Astrocyte of the cerebellum (primary cell): ENCODE measurements at places on chromosomes 13 and 19.

- DNase-seq = no peak
Measured at GRCh38 chr19:49793561-49793840, 19.6 kb downstream of the FUZ start.

GRCh38 chr19:18085702-18086457 lies 854 bp downstream of the IL12RB1 start:
- no peak for DNase-seq

- DNase-seq = no peak
Measured at GRCh38 chr13:50539791-50540530, 303.5 kb downstream of the DLEU7 start.

- DNase-seq = no peak
Measured at GRCh38 chr19:47820410-47820809, 1.3 kb upstream of the CRX start.

DNA sequence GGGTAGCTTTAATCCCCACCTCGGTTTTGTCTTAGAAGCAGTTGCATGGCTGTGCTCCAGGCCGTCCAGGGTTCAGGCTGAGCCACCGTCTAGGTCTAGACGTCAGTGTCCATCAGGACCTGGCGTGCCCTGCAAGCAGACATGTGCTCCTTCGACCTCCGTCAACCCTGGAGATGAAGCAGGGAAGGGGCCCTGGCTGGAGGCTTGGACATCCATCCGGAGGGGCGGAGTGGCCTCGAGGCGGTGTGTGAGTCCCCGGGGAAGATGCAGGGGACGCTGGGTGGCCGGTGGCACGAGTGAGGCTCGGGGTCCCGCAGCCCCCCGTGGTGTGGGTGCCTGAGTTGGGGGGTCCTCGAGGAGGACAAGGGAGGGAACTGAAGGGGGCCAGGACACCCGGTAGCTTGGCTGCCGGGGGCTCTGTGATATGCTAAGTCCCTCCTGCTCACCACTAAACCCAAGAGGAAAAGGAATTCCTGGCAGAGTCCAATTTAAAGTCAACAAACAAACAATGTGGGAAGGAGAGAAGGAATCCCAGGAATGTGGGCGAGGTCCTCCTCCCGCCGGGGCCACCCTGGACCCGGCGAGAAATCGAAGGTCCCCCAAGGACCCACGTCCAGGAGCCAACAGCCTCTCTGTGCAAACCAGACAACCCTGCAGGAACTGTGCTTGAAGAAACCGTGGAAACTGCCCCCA lies 14.9 kb upstream of the PTBP1 start:
- no peak for DNase-seq

DNA sequence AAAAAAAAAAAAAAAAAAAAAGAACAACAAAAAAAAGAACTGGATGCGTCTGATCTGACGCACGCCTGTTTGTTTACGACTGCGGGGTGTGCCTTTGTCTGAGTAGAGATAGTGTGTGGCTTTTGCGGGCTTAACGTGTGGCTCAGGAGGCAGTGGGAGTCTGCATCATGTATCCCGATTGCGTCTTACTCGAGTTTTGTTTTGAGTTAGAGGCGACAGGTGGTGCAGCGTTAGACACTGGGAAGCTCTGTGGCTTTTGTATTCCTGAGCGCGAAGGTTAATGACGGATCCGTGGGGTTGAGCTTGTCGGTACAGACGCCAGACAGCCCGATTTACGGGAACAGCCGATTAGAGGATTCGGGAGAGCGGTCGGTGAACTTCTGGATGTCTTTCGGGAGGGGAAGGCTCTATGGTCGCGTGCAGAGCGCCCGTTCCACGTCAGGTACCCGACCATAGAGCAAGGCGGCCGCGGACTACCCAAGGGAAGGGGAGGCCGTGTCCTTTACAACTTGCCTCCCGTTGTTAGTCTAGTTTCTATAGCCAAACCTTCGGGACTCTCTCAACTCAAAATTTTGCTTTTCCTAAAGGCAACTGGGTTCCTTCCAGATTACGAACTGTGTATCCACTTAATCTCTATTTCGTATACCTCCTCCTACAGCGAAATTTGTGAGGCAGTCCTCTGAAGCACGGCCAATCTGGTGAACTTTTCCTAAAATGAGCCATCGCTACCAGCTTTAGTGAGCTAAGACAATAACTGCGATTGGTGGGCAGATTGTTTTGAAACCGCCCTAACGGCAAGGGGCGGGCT lies 926 bp upstream of the HNRNPUL1 start:
- DNase-seq = peak; percentile 44

GRCh38 chr19:19074196-19074882 lies 10.5 kb downstream of the SLC25A42 start:
- DNase-seq = no peak

DNA sequence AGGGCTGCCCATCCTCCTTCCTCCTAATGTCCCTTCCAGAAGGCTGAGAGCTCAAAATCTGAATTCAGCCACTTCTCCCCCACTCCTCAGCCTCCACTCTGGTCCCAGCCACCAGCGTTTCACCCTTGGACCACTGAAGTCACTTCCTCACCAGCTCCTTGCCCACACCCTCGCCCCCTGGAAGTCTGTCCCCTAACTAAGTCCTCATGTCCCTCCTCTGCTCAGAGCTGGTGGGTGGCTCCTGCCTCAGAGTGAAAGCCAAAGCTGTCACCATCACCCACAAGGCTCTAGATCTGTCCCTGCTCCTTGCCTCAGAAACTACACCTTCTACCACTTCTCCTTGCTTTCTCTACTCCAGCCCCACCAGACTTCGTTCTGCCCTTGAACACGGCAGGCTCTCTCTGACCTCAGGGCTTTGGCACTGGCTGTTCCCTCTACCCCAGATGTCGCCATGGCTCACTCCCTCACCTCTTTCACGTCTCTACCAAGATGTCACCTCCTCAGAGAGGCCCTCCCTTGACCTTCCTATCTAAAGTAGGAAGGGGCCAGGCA lies 1.7 kb downstream of the ERCC1 start:
- no peak for DNase-seq

DNA sequence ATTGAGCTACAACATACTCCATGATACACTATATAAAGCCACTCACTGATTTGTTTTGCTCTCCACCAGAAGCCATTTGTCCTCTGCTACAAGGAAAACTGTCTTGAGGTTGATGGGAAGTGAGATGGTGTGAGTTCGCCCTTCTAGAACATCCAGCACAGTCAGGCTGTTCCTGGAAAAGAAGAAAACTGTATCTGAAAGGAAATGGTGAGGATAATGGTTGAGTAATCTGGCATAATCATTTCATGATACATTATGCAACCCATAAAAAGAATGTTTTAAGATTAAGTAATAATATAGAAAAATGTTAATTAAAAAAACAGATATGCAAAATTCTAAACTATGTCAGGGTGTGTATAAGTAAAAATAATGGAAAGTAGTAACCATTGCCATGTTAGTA lies 233.9 kb downstream of the RGCC start:
- DNase-seq = no peak

DNA sequence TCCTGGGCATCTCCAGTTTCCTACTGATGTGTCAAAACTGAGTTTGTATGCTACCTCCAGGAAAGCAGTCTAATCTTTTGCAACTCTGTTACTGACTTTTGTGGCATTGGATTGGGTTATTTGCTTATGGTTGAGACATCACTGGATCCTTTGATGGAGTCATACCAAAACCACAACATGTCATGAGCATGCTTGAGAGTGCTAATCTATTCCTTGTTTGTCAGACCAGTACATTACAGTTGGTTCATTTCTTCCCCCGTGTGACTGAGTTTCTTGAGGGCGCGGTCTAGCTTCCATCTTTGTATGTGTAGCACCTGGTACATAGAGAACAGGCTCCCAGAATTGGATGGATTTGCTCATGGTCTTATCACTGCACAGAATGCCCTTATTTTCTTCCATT lies 43.2 kb downstream of the SUGT1 start:
- peak; percentile 1 for DNase-seq

GRCh38 chr13:99009987-99010551 lies 32.2 kb upstream of the DOCK9 start:
- DNase-seq = no peak

GRCh38 chr19:4012092-4012974 lies 4.8 kb downstream of the PIAS4 start:
- no peak for DNase-seq

DNA sequence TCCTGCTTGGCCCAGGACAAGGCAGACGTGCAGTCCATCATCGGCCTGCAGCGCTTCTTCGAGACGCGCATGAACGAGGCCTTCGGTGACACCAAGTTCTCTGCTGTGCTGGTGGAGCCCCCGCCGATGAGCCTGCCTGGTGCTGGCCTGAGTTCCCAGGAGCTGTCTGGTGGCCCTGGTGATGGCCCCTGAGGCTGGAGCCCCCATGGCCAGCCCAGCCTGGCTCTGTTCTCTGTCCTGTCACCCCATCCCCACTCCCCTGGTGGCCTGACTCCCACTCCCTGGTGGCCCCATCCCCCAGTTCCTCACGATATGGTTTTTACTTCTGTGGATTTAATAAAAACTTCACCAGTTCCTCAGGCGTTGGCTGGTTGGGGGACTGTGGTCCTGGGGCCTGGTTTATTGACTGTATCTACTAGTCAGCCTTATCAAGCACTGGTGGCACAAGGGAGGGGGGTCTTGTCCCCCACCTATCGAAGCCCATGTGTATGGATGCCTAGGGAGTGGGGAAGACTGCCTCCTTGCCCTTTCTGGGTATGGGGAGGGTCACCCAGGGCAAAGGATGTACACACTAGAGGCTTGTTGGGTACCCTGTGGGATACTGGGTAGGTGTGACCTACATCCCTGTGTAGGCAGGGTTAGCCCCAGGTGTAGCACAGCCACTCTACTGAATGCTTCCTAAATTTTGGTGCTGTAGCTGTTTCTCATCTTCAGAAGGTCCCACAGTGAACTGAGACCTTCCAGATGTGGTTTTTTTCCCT lies 4.4 kb downstream of the CHMP2A start:
- no peak for DNase-seq

DNA sequence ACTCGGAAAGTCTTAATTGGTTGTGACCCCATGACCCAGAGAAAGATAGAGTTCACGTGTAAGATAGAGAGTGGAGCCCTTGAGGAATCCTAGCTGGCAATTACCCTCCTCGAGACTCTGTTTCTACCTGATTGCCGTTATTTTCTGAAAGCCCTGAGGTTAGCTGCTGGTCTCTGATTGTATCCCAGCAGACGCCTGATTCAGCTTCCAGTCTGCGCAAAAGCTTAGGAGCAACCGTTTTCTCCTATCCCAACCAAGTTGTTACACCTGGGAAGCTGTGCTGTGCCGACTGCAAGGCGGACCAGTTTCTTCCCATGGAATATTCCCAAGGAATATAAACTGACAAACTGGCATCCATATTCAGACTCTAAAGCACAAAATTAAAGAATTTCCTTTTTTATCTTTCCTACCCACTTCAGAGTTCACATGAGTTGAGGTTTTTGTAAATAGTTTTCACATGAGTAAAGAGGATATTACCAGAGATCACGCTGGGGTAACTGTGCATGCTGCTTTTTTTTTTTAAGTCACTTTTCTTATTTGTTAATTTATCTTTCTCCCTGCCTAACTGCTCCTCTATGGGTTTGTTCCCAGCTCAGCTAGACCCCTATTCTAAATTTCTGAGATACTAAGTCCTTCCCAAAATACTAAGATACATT lies 1.5 kb upstream of the TRPC4 start:
- DNase-seq = peak; percentile 68

GRCh38 chr19:55857149-55857548 lies 20.8 kb downstream of the NLRP4 start:
- no peak for DNase-seq

DNA sequence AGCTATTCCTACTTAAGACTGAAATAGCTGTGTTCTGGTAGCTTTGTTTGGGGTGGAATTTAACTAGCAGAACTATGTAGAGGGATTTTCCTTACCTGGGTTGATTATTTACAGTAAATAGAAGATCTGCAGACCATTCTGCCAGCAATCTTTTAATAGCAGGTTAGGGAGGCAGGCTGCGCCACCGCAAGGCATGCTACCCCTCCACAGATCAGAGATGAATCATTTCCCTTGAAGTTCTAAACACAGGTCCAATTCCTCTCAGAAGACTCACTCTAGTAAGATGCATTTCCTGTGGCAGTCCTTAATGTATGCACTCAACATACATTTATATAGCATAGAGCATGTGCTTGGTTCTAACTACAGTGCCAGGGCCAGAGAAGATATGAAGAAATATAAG lies 109.0 kb downstream of the TNFRSF19 start:
- no peak for DNase-seq

DNA sequence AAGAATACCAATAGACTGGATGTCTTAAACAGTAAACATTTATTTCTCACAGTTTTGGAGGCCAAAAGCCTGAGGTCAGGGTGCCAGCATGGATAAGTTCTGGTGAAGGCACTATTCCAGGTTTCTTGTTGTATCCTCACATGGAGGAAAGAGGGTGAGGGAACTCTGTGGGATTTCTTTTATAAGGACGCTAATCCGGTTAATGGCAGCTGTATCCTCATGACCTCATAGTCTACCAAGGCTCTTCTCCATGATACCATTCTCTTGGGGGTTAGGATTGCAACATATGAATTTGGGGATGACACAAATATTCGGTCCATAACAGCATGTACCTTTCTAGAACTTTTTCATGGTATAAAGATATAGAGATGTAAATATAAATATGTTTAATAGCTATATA lies 412.0 kb downstream of the LMO7 start:
- no peak for DNase-seq

DNA sequence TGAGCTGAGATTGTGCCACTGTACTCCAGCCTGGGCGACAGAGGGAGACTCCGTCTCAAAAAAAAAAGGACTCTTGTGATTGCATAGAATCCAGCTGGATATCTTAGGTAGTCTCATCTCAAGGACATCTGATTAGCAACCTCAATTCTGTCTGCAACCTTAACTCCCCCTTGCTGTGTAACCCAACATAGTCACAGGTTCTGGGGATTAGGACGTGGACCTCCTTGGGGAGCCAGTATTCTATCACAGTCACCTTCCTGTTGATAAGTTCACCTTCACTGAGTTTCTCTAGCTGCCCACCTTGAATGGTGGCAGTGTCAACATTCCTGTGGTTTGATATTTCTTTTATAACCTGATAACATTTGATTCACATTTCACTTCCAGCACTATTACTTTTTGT lies 27.2 kb downstream of the GPR18 start:
- no peak for DNase-seq

DNA sequence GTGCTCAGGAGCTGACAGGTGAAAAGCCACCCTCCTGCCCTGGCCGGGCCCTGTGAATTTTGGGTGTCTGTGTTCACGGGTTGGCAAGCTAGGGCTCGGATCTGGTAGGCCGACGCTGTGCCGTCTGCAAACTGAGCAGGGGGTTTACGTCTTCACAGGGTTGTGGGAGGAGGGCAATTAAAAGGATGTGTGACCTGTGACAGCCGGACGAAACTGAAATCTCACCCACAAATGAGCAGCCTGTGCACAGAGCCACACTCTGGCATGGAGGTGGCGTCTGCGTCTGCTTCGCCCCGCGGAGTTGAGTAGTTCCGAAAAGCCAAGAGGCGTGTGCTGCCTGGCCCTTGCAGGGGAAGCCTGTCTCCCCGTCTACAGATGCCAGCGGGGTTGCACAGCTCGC lies 117.3 kb downstream of the KDM4B start:
- DNase-seq = no peak
